ENCODE measurements at places on chromosomes 11 and 22. TPM values are rescaled to one million over a fixed set of nuclear protein-coding genes. Genes with fewer than 3 reads are reported as not detected.
A peak's percentile ranks its signal among the peaks of the same experiment; 100 is the strongest.

DEFB131B gene
- not detected for total RNA-seq

METTL15 gene
- total RNA-seq: 14.7 TPM

SLC1A2 gene
- 4.7 TPM for total RNA-seq

OR51B5 gene
- 1.2 TPM for total RNA-seq

SMIM35 gene
- total RNA-seq: not detected

MN1 gene
- total RNA-seq: 6.1 TPM

TTLL1 gene
- 5.9 TPM for total RNA-seq

GRCh38 chr22:22060200-22061084, 77.9 kb upstream of the TOP3B start:
- no peak overlapping the region for H3K27ac ChIP-seq
- H3K4me1 ChIP-seq: no peaks in the 10 kb centered on the region
- no peaks in the 10 kb centered on the region for H3K36me3 ChIP-seq
- no peak overlapping the region for H3K4me3 ChIP-seq
- no peaks in the 10 kb centered on the region for H3K27me3 ChIP-seq

GRCh38 chr22:32985899-32986765, 72.0 kb downstream of the SYN3 start:
- DNase-seq: no peak
- H3K36me3 ChIP-seq: no peaks in the 10 kb centered on the region
- H3K27ac ChIP-seq: no peak overlapping the region
- no peaks in the 10 kb centered on the region for H3K27me3 ChIP-seq
- H3K4me3 ChIP-seq: no peak overlapping the region
- peaks cover 19% of the 10 kb centered on the region for H3K4me1 ChIP-seq

DNA sequence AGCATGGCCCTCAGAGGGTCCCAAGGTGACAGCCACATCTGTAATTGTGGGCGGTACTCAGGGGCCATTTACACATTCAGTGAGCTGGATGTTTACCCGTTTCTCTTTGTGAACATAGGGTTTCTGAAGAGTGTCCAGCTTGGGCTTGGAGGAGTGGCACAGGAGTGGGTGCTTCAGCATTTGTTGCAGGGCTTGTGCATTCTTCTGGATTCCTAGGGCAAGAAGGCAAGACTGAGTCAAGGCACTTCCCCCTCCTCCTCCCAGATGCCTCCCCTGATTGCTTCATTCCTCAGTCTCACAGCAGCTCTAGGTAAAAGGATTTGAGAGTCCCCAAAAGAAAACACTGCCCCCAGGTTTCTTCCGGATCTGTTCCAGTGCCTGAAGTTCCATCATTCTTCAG, 95.4 kb downstream of the RNF169 start:
- no peak overlapping the region for H3K4me3 ChIP-seq
- no peak for DNase-seq
- H3K4me1 ChIP-seq: no peaks in the 10 kb centered on the region
- no peaks in the 10 kb centered on the region for H3K27me3 ChIP-seq

DNA sequence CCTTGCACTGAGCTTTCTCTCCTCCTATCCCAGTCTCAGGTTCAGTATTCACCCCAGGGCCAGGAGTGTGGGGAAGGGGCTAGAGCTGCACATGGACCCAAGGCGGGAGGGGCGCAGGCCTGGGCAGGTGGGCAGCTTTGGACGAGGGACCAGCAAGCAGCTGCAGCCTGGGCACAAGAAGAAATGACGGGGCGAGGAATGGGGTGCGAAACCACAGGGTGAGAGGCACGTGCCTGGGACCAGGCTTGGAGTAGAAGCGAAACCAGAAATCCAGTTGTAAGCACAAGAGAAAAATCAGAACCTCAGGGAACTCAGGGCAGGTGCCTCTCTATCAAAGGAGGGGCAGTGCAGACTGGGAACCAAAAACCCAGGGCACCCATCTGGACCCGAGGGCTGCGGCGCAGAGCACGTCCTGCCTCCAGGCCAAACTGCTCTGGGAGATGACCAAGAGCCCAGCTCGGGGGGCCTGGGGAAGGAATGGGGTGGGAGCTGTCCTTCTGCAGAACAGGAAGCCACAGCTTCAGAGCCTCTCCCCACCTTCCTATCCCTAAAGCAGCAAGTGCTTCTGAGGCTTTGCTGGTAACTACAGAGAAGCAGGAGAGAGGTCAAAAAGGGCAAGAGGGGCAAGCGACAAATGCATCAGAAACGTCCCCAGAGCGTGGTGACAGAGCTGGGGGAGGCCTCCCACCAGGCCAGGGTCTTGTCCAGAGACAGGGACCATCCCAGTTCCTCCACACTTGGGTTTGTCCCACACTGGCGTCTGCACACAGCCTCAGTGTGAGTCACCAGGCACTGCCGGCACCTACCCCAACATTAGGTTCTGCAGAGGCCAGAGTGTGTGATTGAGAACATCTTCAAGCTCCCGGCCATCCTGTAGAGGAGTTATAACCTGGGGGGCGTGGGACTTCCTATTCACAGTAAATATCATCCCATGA, 18.3 kb upstream of the TMPRSS4 start:
- DNase-seq: no peak
- H3K4me3 ChIP-seq: no peak overlapping the region
- no peaks in the 10 kb centered on the region for H3K4me1 ChIP-seq
- H3K27ac ChIP-seq: no peak overlapping the region
- H3K27me3 ChIP-seq: no peaks in the 10 kb centered on the region

- peaks cover 5% of the 10 kb centered on the region for H3K4me1 ChIP-seq
- H3K27me3 ChIP-seq: no peaks in the 10 kb centered on the region
- no peak overlapping the region for H3K27ac ChIP-seq
- DNase-seq: peak; percentile 96
Observed at GRCh38 chr22:23064381-23065068, 5.8 kb upstream of the GNAZ start.

DNA sequence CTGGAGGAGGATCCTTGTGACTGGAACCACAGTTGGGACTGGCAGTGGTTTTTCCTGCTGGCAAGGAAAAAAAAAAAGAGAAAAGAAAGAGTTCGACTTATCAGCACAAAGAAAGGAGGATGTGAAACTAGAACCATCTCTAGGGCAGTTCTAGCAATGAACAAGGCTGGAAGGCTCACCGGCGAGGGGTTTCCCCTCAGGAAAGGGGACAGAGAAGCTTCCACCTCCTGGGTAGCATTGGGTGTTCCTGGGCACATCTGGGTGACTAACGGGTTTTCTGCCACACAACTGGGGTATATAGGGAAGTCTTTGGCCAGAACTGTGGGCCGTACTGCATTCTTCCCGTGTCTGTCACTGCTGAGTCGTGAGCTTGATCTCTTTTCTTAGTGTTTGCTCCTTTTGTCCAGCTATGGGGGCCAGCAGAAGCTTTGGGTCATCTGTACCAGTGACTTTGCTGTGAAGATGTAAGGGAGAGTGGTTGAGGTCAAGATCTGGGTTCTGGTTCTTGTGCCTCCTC, 109.4 kb upstream of the OR4B1 start:
- H3K27ac ChIP-seq: no peak overlapping the region
- H3K4me3 ChIP-seq: no peak overlapping the region
- H3K36me3 ChIP-seq: no peaks in the 10 kb centered on the region
- DNase-seq: no peak
- no peaks in the 10 kb centered on the region for H3K27me3 ChIP-seq

DNA sequence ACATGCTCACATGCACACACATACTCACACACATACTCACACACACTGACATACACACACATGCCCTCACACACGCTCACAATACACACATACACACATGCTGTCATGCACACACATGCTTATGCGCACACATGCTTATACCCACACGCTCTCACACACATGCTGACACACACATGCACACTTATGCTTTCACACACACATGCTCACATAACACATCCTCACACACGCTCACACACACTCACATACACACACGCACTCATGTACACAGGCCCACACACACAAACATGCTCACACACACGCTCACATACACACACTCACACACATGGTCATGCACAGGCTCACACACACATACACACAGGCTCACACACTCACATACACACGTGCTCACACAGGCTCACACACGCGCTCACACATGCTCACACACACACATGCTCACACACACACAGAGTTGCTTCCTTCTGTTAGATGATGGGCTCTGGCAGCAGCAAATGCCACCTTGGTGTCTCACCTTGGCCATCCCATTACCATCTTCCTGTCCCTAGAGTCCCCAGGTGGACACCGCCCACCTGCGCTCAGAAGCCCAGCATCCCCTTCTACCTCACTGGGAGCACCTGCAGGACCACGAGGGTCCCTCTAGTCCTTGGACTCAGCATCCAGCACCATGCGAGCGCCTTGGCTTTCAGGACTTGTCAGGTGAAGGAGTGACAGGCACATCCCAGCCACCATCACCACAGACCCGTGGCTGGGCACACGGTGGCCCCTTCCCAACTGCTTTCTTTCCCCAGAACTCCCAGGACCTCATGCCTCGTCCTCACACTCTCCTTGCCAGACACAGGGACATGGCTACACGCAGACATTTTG, 44.9 kb upstream of the CCND1 start:
- no peak overlapping the region for H3K4me3 ChIP-seq
- no peaks in the 10 kb centered on the region for H3K27me3 ChIP-seq
- H3K4me1 ChIP-seq: no peaks in the 10 kb centered on the region
- DNase-seq: no peak
- no peak overlapping the region for H3K27ac ChIP-seq

- no peaks in the 10 kb centered on the region for H3K36me3 ChIP-seq
- no peaks in the 10 kb centered on the region for H3K27me3 ChIP-seq
Observed at GRCh38 chr11:61009392-61010275, 38.2 kb downstream of the CD6 start.

- H3K27me3 ChIP-seq: no peaks in the 10 kb centered on the region
- H3K36me3 ChIP-seq: no peaks in the 10 kb centered on the region
- no peak overlapping the region for H3K4me3 ChIP-seq
- H3K27ac ChIP-seq: no peak overlapping the region
- DNase-seq: no peak
Observed at GRCh38 chr11:102966011-102966410, 10.5 kb upstream of the MMP13 start.

- H3K27ac ChIP-seq: peak overlapping the region; percentile 80
- DNase-seq: no peak
- peak overlapping the region; percentile 39 for H3K4me3 ChIP-seq
Observed at GRCh38 chr11:34621876-34622275, 983 bp downstream of the EHF start.

DNA sequence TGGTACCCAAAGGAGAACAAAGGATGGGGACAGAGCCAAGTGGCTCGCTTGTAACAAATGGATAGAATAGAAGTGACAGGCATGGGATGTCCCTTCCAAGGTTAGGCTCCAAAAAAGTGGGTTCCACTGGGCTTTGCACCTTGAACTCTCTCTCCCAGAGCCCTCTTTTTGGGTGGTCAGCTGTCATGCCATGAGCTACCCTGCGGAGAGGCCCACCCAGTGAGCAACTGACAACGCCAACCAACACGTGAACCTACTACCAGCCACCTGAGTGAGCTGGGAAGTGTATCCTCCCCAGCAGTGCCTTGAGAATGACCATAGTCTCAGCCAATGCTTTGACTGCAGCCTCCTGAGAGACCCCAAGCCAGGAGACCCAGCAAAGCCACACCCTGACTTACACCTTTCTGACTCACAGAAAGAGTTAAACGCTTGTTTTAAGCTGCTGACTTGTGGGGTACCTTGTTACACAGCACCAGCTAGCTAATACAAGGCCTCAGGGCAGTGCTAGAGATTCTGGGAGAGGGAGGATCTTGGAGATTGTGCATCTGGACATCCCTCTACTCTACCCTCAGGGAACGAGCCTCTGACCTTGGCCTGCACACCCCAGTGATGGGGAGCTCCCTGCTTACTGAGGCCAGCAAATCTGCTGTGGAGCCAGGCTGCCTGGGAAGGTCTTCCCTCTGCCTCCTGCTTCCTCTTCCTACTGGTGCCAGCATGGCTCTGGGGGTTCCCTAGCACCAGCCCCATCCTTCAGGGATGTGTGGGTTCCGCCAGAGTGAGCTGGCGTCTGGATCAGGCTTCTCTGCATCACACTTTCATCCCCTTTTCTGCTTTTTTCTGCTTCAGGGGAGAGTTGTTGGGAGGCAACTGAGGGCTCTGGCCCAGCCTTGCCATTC, 29.1 kb upstream of the RFPL3 start:
- DNase-seq: peak; percentile 47
- H3K4me1 ChIP-seq: no peaks in the 10 kb centered on the region
- no peak overlapping the region for H3K27ac ChIP-seq
- no peaks in the 10 kb centered on the region for H3K36me3 ChIP-seq
- no peaks in the 10 kb centered on the region for H3K27me3 ChIP-seq
- no peak overlapping the region for H3K4me3 ChIP-seq

- H3K27ac ChIP-seq: peak overlapping the region; percentile 69
- H3K4me1 ChIP-seq: peaks cover 29% of the 10 kb centered on the region
- H3K27me3 ChIP-seq: no peaks in the 10 kb centered on the region
- DNase-seq: peak; percentile 86
- H3K4me3 ChIP-seq: no peak overlapping the region
- no peaks in the 10 kb centered on the region for H3K36me3 ChIP-seq
Observed at GRCh38 chr11:67310246-67311050, 7.1 kb downstream of the SSH3 start.

DNA sequence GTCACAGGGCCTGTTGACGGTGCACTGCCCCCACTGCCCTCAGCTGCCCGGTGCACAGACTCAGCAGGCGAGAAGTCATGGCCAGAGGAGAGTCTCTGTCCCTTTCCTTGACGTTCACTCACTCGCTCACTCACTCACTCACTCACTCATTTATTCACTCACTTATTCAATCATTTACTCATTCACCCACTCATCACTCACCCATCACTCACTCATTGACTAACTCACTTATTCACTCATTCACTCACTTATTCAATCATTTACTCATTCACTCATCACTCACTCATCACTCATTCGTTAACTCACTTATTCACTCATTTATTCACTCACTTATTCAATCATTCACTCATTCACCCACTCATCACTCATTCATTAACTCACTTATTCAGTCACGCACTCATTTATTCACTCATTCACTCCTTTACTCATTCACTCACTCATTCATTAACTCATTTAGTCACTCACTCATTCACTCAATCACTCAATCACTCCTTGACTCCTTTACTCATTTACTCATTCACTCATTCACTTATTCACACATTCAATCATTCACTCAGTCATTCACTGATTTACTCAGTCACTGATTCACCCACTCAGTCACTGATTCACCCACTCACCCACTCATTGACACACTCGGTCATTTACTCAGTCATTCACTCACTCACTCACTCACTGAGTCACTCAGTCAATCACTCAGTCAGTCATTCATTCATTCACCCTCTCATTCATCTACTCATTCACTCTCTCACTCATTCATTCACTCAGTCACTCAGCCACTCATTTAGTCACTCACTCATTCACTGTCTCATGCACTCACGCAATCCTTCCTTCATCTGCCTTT, 1193.5 kb downstream of the BRD1 start:
- H3K4me3 ChIP-seq: no peak overlapping the region
- H3K36me3 ChIP-seq: no peaks in the 10 kb centered on the region
- no peaks in the 10 kb centered on the region for H3K4me1 ChIP-seq
- DNase-seq: no peak

DNA sequence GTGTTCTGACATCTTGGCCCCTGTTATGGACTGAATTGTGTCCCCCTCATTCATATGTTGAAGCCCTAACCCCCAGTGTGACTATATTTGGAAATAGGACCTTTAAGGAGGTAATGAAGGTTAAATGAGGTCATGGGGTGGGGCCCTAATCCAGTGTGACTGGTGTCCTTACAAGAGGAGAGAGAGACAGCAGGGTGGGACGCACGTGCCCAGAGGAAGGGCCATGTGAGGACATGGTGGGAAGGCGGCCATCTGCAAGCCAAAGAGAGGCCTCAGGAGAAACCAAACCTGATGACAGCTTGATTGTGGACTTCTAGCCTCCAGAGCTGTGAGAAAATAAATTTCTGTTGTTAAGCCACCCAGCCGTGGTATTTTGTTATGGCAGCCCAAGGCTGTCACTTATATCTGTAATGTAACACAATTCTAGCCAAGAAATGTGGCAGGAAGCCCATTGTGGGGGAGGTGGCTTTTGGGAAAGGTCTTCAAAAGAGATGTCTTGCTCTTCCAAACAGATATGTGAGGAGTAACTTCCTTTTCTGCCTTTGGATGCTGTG, 23.7 kb downstream of the SLC22A6 start:
- H3K27ac ChIP-seq: no peak overlapping the region
- no peak overlapping the region for H3K4me3 ChIP-seq
- DNase-seq: no peak
- peaks cover 11% of the 10 kb centered on the region for H3K4me1 ChIP-seq
